Left hindlimb (tissue), 1 donor: ENCODE measurements at places on chromosomes 12 and 14.

DNA sequence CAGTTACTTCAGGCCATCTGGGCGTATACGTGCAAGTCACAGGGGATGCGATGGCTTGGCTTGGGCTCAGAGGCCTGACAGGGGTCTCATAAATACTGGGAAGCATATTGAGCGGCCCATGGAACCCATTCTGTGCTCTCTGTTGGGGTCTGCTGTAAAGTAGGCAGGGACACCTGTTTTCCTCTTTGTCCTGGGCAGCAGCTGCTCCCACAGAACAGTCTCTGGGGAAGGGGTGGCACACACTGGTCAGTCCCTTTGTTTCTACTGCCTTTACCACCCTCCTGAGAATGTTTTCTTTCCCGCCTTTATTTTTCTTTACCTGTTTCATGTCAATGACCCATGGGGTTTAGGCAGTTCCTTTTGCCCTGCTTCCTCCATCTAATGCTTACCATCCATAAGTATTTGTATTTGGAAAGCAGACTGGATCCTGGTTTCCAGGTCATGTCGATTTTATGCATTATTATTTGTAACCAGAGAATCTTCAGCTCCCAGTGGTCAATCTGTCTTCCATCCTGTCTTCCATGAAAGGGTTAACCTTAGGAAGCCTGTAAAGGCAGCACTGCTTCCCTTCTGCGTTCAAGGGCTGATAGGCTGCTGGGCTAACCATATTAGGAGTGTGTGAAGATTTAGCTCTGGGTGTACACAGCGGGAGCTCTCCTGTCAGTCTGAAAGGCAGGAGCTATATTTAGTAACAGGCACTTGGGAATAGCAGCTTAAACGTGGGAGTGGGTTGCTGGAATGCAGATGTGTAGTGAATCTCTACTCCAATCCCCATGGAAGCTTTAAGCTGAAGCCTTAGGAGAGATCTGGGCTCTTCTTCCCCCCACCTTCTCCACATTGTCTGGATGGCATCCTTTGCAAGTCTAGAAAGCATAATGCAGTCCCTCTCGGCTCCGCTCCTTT is 124.0 kb downstream of the DYRK2 start:
- DNase-seq = peak; percentile 44

GRCh38 chr12:54039417-54040147 is 6.7 kb downstream of the HOXC5 start:
- DNase-seq = peak; percentile 91

DNA sequence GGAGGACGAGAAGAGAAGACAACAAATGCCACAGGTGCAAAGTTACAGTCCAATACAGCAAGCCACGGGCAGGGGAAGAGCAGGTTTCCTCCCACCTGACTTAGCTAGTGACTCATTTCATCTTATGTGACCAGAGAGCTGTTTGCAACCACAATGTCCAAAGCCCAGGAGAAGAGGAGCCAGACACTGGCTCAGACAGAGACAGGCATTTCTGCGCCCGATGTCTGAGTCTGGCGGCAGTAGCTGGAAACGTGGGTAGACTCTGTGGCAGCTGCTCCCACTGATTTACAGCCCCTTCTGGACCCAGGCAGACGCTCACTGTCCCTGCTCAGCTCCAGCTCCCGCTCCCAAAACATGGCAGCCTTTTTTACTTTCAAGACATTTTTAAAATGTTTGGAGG is 60.0 kb downstream of the CHGA start:
- DNase-seq = no peak

- no peak for DNase-seq
These were observed 9.7 kb upstream of the PLBD1 start for GRCh38 chr12:14577344-14577743.
